ENCODE measurements at places on chromosomes 3 and 15. TPM values are rescaled to one million over a fixed set of nuclear protein-coding genes. Genes with fewer than 3 reads are reported as not detected.
A peak's percentile ranks its signal among the peaks of the same experiment; 100 is the strongest.

DNA sequence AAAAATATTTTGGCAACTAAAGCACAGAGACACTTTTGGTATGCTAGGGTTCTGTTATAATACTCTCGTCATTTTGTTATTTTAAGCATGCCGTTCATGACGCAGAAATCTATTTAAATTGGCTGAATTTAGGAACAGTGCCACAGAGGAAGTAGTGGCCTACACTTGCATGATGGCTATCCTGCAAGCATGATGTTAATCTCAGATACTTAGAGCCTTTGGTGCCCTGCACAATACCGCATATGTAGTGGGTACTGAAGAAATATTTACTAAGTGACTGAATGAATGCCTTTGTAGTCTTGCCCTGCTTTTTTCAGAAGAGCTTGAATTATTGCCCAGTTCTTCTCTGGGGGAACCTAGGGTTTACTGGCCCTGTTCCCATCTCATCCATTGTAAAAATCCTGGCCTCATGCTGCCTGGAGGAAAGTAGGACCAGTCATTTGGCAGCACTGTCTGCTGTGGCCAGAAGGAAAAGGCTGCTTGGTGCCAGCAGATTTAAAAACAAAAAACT lies 79.0 kb downstream of the SERPINI1 start:
- peak; percentile 75 for DNase-seq
- H3K4me3 ChIP-seq: no peak overlapping the region
- peaks cover 21% of the 10 kb centered on the region for H3K4me1 ChIP-seq
- H3K36me3 ChIP-seq: no peaks in the 10 kb centered on the region
- H3K27me3 ChIP-seq: no peaks in the 10 kb centered on the region

GRCh38 chr3:78994174-78995027 lies 773.4 kb downstream of the ROBO1 start:
- H3K36me3 ChIP-seq: no peaks in the 10 kb centered on the region
- H3K27ac ChIP-seq: no peak overlapping the region
- no peaks in the 10 kb centered on the region for H3K27me3 ChIP-seq
- no peak for DNase-seq
- no peak overlapping the region for H3K4me3 ChIP-seq

- H3K27me3 ChIP-seq: no peaks in the 10 kb centered on the region
- no peak overlapping the region for H3K4me3 ChIP-seq
- no peak for DNase-seq
- no peak overlapping the region for H3K27ac ChIP-seq
- H3K4me1 ChIP-seq: peaks cover 3% of the 10 kb centered on the region
Observed at GRCh38 chr15:61200626-61201025, 28.5 kb downstream of the RORA start.

GRCh38 chr3:114025451-114025850 lies 30.9 kb downstream of the CCDC191 start:
- no peak for DNase-seq
- no peaks in the 10 kb centered on the region for H3K36me3 ChIP-seq
- H3K27me3 ChIP-seq: no peaks in the 10 kb centered on the region
- no peak overlapping the region for H3K27ac ChIP-seq
- H3K4me3 ChIP-seq: no peak overlapping the region

GRCh38 chr3:23162934-23163333 lies 40.2 kb upstream of the UBE2E2 start:
- peaks cover 9% of the 10 kb centered on the region for H3K4me1 ChIP-seq
- H3K27me3 ChIP-seq: 0 out of 2 replicates have a peak, but pooled peaks cover 9% of the 10 kb centered on the region
- no peak for DNase-seq
- H3K4me3 ChIP-seq: no peak overlapping the region
- no peak overlapping the region for H3K27ac ChIP-seq

GRCh38 chr3:126475413-126476114 lies at the start of gene ZXDC:
ZXDC (minus strand) TSS chr3:126475891; CDS start chr3:126475865, 26 bp downstream.
- H3K4me1 ChIP-seq: peaks cover 28% of the 10 kb centered on the region
- H3K27me3 ChIP-seq: no peaks in the 10 kb centered on the region
- peak; percentile 98 for DNase-seq
- H3K36me3 ChIP-seq: peaks cover 9% of the 10 kb centered on the region
- H3K4me3 ChIP-seq: peak within 1 kb of the TSS; percentile 84

- H3K4me3 ChIP-seq: no peak overlapping the region
- H3K27me3 ChIP-seq: no peaks in the 10 kb centered on the region
- no peak for DNase-seq
- H3K4me1 ChIP-seq: no peaks in the 10 kb centered on the region
- H3K36me3 ChIP-seq: no peaks in the 10 kb centered on the region
Observed at GRCh38 chr15:76553564-76553963, 217.0 kb downstream of the ISL2 start.

WNT5A gene
- 298 TPM for total RNA-seq

DNA sequence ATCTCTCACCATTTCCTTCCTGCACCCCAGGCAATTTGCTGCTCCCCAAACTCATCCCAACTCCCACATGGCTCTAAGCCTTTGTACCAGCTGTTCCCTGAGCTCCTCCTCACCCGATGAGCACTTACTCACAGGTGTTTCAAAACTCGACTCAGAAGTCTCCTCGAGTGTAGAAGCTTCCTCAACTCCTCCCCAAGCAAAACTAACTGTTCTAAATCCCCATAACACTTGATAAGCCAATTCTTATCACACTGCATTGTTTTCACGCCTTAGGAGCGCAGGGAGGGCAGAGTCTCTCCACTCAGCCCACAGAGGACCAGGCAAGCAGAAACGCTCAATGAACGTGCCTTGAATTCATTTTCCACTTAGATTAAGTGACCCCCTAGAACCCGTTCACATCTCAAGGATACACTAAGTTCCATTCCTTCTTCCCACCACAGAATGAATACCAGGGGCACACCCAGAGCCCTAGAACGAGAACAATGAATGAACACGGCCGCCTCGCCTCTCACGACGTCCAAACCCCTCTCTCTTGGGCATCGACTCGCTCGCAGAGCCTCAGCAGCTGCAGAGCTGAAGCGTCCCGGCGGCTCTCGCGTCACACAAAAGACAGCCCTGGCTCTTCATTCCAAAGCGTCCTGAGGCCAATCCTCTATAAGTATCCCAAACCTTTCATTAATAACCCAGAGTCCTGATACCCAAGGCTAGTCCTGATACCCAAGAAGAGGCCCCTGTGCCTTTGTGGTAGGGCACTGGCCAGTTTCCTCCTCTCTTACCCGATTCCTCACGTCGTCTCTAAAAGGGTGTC lies 1.1 kb downstream of the RAF1 start:
- H3K4me3 ChIP-seq: peak overlapping the region; percentile 95
- H3K27ac ChIP-seq: peak overlapping the region; percentile 92
- H3K27me3 ChIP-seq: no peaks in the 10 kb centered on the region
- peaks cover 42% of the 10 kb centered on the region for H3K4me1 ChIP-seq
- no peaks in the 10 kb centered on the region for H3K36me3 ChIP-seq
- DNase-seq: peak; percentile 80

CASR gene
- not detected for total RNA-seq

GRCh38 chr3:26068890-26069289 lies 279.0 kb downstream of the OXSM start:
- H3K4me1 ChIP-seq: no peaks in the 10 kb centered on the region
- no peaks in the 10 kb centered on the region for H3K27me3 ChIP-seq
- DNase-seq: no peak

GRCh38 chr3:125440559-125440955 lies 65.4 kb upstream of the ZNF148 start:
- no peak for DNase-seq
- peaks cover 5% of the 10 kb centered on the region for H3K36me3 ChIP-seq
- no peaks in the 10 kb centered on the region for H3K27me3 ChIP-seq
- H3K27ac ChIP-seq: no peak overlapping the region
- H3K4me1 ChIP-seq: peaks cover 15% of the 10 kb centered on the region

GRCh38 chr3:194294895-194295214 lies 56.3 kb downstream of the CPN2 start:
- no peak overlapping the region for H3K27ac ChIP-seq
- H3K36me3 ChIP-seq: no peaks in the 10 kb centered on the region
- H3K4me3 ChIP-seq: no peak overlapping the region
- DNase-seq: no peak

ERICH6 gene
- not detected for total RNA-seq

CFAP92 gene
- total RNA-seq: not detected

DNA sequence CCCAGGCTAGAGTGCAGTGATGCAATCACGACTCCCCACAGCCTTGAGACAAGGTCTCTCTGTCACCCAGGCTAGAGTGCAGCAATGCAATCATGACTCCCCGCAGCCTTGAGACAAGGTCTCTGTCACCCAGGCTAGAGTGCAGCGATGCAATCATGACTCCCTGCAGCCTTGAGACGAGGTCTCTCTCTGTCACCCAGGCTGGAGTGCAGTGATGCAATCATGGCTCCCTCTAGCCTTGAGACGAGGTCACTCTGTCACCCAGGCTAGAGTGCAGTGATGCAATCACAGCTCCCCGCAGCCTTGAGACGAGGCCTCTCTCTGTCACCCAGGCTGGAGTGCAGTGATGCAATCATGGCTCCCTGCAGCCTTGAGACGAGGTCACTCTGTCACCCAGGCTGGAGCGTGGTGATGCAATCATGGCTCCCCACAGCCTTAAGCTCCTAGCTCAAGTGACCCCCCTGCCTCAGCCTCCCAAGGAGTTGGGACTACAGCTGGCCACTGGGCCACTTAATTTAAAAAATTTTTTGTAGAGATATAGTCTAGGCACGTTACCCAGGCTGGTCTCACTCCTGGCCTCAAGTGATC lies 26.1 kb downstream of the TFRC start:
- no peak overlapping the region for H3K27ac ChIP-seq
- no peaks in the 10 kb centered on the region for H3K27me3 ChIP-seq
- H3K36me3 ChIP-seq: peaks cover 69% of the 10 kb centered on the region
- no peak overlapping the region for H3K4me3 ChIP-seq
- no peaks in the 10 kb centered on the region for H3K4me1 ChIP-seq

- H3K36me3 ChIP-seq: no peaks in the 10 kb centered on the region
Observed at GRCh38 chr3:99526921-99527320, 111.5 kb upstream of the COL8A1 start.

DNA sequence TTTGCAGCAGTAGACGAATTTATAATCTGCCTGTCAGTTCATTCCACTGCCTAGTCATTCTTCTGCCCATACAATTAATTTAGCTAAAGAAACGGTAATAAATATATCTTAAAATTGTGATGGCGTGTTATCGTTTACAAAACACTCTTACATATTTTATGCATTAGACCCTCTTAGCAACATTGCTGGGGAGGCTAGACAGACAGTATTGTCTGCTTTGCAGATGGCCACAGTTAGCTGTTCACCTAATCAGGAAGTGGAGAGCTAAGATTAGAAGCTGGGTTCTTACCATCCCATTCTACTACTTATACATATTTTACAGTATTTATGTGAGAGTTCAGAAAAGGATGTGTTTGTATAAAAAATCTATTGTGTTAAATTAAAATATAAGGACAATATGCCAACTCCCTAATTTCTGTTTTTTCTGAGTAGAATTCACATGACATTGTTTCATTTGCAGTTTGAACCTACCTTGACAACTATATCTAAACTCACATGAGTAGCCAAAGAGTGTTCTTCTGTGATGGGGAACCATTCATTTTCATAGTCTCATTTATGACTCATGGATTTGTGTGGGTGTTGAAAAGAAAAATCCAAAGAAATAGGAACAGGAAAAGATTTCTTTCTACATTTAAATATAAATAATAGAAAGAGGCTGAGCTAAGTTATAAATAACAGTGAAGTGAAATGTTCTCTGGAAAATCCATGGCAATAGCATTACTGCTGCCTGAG lies 41.7 kb upstream of the C3orf80 start:
- H3K27ac ChIP-seq: peak overlapping the region; percentile 89
- peak overlapping the region; percentile 17 for H3K4me3 ChIP-seq
- peak; percentile 76 for DNase-seq
- peaks cover 49% of the 10 kb centered on the region for H3K4me1 ChIP-seq
- no peaks in the 10 kb centered on the region for H3K27me3 ChIP-seq

SUCNR1 gene
- total RNA-seq: under 0.01 TPM

DNA sequence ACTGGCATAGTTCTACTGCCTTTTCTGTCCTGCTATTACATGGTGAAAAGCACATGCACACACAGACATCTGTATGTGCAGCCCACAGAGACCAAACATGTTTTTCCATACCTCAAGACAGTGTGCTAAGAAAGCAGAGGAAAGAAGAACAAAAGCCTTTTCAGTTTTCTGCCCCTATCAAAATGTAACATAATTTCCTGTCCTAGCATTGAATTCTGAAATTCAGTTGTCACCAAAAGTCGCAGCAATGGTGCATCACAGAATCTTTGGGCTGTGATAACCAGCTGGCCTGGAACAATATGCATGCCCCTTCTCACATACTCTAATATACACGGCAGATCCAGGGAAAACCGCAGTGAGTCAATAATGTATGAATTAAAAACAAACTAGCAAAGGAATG lies 153.8 kb upstream of the RAP2B start:
- no peaks in the 10 kb centered on the region for H3K36me3 ChIP-seq
- DNase-seq: no peak
- H3K27ac ChIP-seq: no peak overlapping the region
- no peaks in the 10 kb centered on the region for H3K27me3 ChIP-seq
- no peak overlapping the region for H3K4me3 ChIP-seq

GRCh38 chr15:35394416-35394815 lies 151.5 kb downstream of the DPH6 start:
- H3K36me3 ChIP-seq: no peaks in the 10 kb centered on the region
- no peak for DNase-seq
- no peak overlapping the region for H3K27ac ChIP-seq
- no peak overlapping the region for H3K4me3 ChIP-seq
- no peaks in the 10 kb centered on the region for H3K27me3 ChIP-seq

LRTM1 gene
- not detected for total RNA-seq

GRCh38 chr3:10010878-10011465 lies 15.3 kb upstream of the FANCD2 start:
- no peaks in the 10 kb centered on the region for H3K27me3 ChIP-seq
- H3K4me1 ChIP-seq: peaks cover 22% of the 10 kb centered on the region
- no peak overlapping the region for H3K27ac ChIP-seq
- H3K4me3 ChIP-seq: peak overlapping the region; percentile 76
- no peaks in the 10 kb centered on the region for H3K36me3 ChIP-seq
- peak; percentile 97 for DNase-seq

IL12A gene
- 2.8 TPM for total RNA-seq

DNA sequence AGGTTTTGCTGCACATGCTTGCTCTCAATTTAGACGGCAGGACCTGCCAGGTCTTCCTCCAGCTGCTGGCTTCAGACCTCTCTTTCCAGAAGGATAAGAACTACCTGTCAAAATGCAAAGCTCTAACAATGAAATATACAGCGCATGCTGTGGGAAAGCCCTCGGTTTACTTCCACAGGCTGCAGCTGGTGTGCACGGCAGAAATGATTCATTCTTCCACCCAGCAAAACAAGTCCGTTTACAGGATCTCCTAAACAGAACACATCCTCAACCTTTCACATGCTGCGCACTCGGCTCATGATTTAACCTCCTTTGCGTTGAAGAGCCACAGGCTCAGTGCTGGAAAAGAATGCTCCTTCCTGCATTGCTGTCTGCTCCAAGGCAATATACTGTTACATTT lies 92.4 kb upstream of the WNT5A start:
- H3K4me1 ChIP-seq: no peaks in the 10 kb centered on the region
- H3K36me3 ChIP-seq: no peaks in the 10 kb centered on the region
- no peak overlapping the region for H3K4me3 ChIP-seq
- no peak overlapping the region for H3K27ac ChIP-seq
- H3K27me3 ChIP-seq: peaks cover 34% of the 10 kb centered on the region

Data from GM23248 (cell line).